ENCODE measurements at places on chromosomes 5 and 9.

- no peak for DNase-seq
Observed at GRCh38 chr5:33417632-33418031, 23.1 kb upstream of the TARS1 start.

DNA sequence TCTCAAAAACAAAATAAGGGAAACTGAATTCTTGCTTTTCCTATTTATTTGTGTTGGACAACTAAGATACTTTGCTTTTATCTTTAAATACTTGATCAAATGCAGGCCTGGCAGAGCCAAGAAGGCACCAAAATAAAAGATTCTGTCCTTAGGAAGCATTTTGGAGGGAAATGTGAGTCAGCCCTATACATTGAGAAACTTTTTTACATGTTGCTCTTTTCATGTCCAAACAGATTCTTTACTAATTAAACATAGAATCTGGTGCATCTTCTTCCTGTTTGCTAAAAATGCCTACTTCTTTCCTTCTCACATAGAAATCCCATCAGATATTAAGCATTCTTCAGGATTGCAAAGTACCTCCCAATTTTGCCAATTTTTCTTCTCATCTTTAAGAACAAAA lies 1160.4 kb downstream of the EFNA5 start:
- no peak for DNase-seq

GRCh38 chr9:12933957-12934356 lies 159.1 kb downstream of the LURAP1L start:
- no peak for DNase-seq

GRCh38 chr9:129398961-129399633 lies 221.0 kb upstream of the IER5L start:
- DNase-seq = no peak

GRCh38 chr9:120257483-120257882 lies 322.5 kb downstream of the CDK5RAP2 start:
- no peak for DNase-seq

GRCh38 chr9:96033896-96034295 lies 158.4 kb downstream of the ERCC6L2 start:
- DNase-seq = no peak

- DNase-seq = no peak
Observed at GRCh38 chr9:84586662-84587061, 82.9 kb upstream of the NTRK2 start.

DNA sequence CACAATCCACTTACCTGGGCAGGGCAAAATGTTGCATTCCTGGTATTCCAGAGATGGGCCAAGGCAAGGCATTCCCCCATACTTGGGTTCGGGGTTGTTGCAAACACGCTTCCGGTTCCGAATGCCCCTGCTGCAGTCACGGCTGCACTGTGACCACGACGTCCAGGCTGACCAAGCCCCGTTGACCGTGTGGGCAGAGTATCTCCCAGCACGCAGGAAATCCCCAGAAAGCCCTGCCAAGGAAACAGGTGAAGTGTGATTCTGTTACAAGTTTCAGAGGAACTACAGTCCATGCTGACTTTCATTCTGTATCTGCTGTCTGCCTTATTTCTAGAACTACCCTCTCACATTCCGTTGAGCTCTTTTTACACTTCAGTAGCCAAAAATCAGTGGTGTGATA lies 483.0 kb downstream of the SEMA5A start:
- no peak for DNase-seq

DNA sequence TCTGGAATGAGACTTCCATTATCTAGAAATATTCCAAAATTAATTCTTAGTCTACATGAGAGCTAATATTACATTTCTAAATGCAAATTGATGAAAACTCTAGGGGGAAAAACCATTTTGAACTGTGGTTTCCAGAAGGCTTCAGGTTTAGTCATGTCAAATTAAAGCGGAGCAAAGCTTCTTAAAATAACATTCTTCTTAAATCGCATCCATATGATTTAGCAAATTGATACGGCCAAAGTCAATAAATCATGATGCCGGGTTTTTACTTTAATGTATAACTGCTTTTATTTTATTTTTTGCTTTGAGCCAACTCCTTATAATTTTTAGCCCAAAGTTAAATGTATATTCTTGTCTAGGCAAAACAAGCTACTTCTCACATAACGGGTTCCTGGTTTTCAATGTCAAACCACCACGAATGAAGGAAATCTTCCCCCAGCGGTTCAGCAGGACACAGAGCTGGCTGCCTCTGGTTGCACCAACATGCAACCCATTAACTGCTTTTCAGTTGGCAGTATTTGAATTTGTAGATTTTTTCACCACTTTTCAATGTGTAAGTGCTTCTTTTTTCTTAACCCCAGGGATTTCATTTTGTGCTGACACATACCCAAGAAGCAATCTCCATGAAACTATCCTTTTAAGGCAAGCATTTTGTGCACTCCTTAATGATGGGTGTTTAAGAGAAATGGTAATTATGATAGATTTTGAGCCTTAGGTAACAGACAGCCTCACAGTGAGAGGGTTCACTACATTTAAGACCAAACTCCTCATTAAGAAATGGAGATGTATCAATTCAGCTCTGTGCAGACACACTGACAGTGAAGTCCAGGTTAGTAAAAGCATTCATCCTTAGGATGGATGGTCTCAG lies 35.5 kb downstream of the EFNA5 start:
- no peak for DNase-seq

GRCh38 chr5:139667001-139667729 lies 19.0 kb downstream of the CXXC5 start:
- DNase-seq = no peak

GRCh38 chr5:129216001-129216400 lies 121.5 kb downstream of the ISOC1 start:
- no peak for DNase-seq

DNA sequence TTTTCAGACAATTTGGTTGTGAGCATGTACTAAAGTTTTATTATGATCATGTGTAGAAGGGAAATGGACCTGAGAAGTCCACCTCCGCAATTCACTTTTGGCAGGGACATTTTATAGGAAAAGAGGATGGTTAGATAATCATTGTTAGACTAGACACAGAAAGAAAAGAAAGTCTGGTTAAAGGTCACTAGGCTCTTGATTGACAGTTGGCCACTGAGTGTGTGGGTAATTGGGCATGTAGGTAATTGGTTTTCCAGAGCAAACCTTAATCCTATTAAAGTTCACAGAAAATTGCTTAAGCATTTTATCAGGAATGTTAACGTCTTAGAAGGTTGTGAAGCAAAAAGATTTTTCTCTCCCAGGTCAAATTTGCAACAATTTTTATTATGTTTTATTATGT lies 158.5 kb upstream of the CLINT1 start:
- no peak for DNase-seq

- DNase-seq = no peak
Observed at GRCh38 chr9:6051511-6051950, 36.1 kb upstream of the RANBP6 start.

DNA sequence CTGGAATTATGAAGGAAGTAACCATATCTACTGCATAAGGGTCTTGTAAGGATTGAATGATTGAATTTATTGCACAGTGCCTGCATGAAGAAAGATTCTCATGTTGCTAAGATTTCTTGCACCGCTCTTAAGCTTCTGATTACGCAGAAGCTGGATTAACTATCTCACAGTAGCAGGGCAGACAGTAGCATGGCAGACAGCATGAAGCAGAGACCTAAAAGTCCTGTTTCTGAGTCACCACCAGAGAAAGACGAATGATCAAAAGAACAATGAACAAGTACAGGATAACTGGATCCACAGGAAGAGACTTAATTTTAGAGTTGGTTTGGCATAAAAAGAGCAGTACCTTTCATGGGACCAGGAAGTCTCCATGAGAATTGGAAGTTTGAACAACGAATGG lies 142.4 kb downstream of the MAPKAP1 start:
- DNase-seq = no peak

- DNase-seq = no peak
Observed at GRCh38 chr9:38037981-38038306, 31.1 kb downstream of the SHB start.

Measured in KG1 (cell line).